ENCODE measurements at places on chromosomes 2 and 18.
A peak's percentile ranks its signal among the peaks of the same experiment; 100 is the strongest.

GRCh38 chr2:778731-779350, 101.6 kb upstream of the TMEM18 start:
- no peak for DNase-seq

GRCh38 chr2:111896576-111896975, 1.8 kb upstream of the MERTK start:
- DNase-seq, result no peak

GRCh38 chr2:36663851-36664695, 32.4 kb upstream of the VIT start:
- DNase-seq, result peak; percentile 5

DNA sequence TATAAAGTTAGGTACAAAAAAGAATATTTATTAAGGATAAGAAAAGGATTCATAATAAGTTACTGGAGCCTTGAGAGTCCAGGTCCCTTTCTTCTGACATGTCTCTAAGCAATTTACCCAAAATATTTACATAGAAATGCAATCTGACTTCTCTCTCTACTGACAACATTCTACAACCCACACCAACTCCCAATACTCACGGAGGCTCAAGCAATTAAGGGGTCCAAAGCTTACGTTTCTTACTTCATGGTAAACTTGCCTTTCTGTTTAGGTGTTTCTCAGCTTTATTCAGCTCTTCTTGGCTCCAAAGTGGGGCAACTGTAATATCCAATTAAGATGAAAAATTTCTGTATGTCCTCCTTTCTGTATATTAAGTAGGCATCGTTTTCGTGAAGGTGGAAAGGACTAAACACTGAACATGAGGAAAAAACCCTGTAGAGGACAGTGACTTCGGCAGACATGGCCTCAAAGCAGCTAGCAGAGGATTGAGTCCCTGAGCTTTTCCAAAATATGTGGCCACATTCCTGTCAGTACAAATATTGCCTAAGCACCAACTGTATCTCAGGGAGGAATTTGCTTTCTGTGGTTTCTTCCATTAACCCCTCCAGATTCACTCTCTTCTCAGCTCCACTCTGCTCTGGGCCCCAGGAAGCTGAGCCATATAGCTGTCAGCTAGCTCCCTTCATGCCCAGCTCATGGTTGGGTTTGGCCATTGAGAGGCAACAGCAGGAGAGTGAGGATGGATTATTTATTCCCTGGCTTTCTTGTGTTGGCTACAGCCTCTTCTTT, 67.9 kb upstream of the GLS start:
- DNase-seq, result no peak

DNA sequence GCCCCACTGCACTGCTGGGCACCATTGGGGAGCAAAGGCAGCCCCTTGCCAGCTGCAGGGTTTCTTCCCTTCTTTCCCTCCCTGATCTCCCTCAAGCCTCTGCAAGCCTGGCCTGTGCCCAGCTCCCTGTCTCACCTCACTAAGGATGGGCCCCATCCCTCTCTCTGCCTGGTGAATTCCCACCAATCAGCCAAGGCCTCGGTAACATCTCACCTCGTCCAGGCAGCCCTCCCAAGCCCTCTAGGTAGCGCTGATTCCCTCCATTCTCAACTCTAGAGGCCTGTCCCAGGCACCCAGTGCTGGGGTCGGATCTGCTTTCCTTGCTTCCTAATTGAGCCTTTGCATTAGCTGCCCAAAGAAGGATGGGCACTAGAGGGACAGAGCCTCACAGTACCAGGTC, 63.0 kb downstream of the CELF4 start:
- no peak for DNase-seq

DNA sequence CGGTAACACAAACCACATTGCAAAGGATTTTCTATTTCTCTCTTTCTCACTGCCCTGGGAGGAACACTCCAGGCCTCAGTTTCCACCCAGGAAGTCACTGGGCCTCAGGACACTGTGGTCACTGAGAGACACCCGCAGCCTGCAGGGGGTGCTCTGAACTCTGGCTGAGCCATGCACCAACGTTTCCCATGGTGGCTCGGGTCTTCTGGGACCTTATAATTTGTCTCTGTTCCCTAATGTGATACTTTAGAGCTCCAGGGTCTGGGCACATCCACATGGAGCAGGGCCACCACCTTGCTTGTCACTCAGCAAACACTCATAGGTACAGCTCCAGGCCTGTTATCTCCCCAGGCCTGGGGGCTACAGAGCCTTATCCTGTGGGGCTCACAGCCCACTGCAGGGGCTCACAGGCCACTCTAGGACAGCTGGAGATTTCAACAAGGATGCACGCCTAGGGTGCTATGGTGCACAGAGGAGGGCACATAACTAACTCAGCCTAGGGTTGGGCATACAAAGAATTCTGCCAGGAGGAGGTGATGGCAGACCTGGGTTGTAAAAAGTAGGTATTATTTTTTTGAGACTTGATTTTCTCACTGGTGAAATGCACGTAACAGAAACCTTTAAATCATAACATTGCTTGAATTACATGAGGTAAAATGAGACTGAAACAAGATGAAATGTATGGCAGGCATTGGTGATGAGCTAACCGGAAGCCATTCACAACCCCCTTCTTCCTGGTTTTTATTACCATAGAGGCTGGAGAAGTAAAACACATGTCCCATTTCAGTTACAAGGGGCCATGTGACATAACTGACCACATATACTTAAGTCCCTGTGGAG, 3.0 kb upstream of the HS1BP3 start:
- no peak for DNase-seq

GRCh38 chr18:9707381-9708056, 582 bp upstream of the RAB31 start:
- no peak for DNase-seq

GRCh38 chr2:72951303-72952095, 34.2 kb downstream of the EMX1 start:
- no peak for DNase-seq

DNA sequence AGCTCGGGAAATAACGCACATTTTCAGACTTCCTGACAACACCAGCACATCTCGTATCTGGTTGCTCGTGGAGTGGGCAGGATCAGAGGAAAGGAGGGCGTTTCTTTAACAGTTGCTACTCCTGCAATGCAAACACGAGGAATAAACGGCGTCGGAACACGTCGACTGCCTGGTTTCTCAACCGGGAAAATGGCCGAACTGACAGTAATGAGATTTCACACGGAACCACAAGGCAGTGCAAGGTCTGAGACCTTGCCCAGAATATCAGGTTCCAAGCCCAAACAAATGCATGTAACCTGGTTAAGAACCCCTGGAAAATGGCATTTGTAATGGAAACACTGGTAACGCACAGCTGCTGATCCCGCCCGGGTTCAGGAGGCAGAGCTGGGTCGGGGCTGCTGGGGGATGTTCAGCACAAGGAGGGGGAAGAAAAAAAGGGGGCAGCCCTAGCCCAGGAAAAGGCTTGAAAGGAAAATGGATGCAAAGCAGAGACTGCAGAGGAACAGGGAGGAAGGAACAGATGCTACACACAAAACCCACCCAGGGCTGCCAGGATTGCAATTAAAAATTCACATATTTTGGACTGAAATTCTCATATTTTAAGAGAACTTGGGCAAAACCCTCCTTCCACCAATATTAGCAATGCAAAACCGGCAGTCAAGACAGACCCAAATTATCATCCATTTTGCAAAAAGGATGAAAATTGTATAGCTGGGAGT, 61.6 kb upstream of the KLHL29 start:
- DNase-seq, result no peak

- peak; percentile 59 for DNase-seq
These were observed 25.4 kb downstream of the PDCL3 start for GRCh38 chr2:100588071-100588786.

GRCh38 chr2:105739944-105740530, 4.7 kb upstream of the NCK2 start:
- no peak for DNase-seq

- DNase-seq, result no peak
These were observed 165.3 kb upstream of the CDH20 start for GRCh38 chr18:61167902-61168301.

DNA sequence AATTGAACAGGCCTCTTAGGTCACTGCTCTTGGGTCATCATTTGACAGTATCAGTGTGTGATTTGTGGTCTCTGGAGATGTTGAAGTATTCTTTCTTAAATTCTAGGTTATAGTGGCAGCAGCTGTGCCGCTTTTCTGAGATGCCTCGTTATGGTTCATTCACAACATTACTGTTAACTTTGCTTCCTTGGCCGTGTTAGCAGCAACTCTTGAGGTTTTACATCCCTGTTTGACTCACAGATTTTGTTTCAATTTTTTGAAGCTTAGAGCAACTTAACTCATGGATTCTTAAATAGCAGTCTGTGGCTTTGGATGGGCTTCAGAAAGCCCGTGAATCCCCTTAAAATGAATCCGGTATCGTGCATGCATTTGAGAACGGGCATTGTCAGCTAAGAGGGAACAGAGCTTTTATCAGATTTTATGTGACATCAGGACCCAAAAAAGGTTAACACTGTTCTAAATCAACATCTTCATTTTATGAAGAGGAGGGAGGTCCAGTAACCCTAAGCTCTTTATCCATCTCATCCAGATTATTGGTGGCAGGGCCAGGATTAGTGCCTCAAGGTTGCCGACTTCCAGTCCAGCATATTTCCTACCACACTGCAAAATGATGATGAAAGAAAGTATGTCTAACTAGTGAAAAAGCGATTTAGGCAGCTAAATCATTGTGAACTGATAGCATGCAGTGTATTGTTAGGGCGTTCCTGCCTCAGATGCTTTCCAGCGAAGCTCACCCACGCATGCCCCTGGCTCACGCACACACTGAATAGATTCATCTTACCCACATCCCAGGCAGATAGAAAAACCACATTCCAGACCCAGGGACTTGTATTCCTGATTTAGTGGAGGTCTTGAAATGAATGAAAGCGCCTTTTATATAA, 5.1 kb downstream of the TRIB2 start:
- no peak for DNase-seq

- no peak for DNase-seq
These were observed 56.7 kb downstream of the ALPK2 start for GRCh38 chr18:58572181-58572580.

GRCh38 chr18:47970664-47971531, 40.4 kb upstream of the SMAD2 start:
- DNase-seq, result no peak

DNA sequence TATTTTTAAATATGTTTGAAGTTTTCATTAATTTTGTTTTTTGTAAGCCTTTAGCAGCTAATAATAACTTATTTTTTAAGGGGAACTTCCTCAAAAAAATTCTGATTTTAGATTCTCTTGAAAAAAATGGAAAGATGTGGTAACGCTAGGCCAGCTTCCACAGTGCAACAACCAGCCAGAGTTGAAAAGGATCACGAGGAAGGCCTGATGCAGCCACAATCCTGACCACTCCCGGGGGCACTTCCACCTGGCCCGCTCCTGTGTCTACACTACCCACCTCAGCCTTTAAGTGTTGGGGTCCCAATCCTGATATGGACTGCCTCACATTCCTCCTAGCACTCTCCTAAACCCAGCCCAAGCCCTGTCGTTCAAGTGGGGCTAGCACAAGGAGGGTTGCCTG, 101.1 kb downstream of the TMEM17 start:
- DNase-seq, result no peak

DNA sequence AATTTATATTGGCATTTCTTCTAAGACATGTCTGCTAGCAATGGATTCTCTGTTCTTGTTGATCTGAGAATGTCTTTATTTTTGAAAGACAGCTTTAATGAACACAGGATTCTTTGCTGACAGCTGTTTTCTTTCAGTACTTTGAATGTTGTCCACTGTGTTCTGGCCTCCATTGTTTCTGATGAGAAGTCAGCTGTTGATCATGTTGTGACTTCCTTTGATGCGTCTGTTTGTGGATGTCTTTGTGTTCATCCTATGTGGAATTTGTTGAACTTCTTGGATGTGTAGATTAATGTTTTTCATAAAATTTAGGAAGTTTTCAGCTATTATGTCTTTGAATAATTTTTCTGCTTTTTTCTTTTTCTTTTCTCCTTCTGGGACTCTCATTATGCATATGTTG, 39.8 kb upstream of the KCNF1 start:
- no peak for DNase-seq

GRCh38 chr18:49815927-49816326, 2.6 kb upstream of the ACAA2 start:
- DNase-seq, result no peak

DNA sequence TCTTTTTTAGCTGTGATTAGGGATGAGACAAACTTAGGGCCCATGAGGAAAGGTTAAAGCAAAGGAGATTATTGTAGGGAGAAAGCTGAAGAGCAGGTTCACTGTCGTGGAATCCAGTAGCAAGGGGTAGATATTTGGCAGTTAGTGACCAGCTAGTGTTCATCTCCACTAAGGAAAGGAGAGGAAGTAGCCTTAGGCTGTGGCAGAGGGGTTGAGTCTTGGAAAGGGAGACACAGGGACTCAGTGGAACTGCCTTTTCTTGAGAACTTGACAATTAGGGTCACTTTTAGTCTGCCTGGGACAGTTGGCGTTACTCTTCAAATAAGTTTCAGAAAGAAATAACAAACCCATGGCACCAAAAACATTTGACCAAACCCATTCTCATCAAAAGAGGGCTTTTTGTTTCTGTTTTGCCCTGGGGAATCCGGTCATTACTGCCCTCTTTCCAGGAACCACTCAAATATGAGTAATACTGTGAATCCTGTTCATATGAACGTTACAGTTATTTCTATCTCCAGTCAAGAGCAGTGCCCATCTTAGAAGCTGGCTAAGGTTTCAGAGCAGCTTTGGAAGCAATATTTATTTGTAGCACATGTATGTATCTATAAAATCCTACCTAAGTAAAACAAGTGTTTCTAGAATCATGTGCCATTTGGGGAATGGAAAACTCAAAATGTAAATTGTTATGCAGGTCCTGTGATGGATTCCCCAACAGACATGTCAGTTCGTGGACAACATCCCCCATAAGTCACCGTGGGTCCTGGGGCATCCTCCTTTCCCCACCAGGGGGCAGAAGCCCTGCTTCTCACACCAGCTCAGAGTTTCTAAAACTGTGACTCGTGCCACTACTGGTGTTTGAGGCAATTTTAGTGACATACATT, 77.3 kb upstream of the PHLPP1 start:
- DNase-seq, result peak; percentile 31

DNA sequence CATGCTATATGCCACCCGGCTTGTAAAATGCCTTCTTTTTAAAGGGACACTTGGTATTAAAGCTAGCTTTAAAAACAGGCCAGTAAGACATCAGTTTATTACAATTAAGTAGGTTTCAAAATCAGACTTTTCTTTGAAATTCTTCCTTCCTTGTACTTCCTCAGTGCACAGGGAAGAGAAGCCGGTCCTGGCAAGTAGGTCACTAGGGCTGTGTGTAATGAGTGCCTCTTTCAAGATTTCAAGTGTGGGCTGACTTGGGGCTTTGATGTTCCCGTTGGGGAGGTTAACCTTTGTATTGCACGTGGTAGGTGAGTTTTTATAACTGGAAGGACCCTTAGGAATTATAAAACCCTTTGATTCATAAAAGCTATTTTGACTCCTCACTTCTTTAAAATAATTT, 566.4 kb upstream of the ID2 start:
- DNase-seq, result no peak

GRCh38 chr2:98775146-98775986, 44.4 kb upstream of the MGAT4A start:
- DNase-seq, result no peak

DNA sequence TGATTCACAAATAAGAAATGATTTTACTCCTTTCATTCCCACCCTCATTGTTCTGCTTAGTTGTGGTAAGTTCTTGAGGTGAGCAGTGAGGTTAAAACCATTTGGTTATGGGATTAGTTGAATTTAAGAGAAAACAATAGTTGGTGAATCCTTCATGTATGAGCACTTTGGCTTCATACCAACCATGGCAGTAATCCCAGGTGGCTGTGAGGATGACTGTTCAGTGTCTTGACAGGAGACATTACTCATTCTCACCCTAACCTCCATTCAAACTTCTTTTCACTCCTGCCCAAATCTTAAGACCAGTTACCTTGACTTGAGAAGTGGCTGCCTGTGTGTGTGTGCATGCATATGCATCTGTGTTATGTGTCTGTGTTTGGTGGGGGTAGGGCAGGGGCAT, 143.1 kb downstream of the SETBP1 start:
- no peak for DNase-seq
